ENCODE measurements at places on chromosomes 4 and X.

DNA sequence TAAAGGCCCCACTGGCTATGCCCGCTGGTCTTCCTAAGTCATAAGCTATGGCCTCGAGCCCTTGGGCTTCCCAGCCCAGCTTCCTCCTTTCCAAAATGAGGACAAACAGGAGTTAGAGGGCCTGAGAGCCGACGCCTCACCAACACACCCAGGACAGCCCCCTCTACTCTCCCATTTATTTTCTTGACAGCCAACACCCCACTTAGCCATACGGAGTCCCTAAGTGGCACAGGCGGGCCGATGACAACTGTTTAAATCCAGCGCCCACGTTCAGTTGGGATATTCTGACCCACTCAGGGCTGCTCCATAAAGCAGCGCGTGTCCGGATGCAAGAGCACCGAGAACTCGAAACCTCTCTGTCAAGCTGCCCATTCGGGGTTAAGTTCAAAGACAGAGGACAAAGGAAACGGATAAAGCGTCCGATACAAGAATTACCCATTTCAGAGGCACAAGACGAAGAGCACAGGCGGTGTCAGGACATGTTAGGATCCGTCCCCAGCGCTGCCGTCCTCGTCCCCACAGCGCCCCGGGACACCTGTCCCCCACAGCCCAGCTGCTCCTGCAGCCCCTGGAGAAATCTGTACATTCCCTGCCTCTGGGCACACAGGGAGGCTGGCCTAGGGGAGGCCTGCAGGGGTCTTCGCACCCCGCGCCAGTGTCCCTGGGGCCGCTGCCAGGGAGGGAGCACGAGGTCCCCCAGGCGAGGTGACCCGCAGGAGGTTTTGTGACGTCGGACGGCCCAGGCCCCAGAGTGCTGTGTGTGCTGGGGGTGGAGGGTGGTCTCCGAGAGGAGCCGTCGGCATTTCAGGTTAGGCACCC, 1.2 kb downstream of the PRKX start:
- DNase-seq, result no peak

DNA sequence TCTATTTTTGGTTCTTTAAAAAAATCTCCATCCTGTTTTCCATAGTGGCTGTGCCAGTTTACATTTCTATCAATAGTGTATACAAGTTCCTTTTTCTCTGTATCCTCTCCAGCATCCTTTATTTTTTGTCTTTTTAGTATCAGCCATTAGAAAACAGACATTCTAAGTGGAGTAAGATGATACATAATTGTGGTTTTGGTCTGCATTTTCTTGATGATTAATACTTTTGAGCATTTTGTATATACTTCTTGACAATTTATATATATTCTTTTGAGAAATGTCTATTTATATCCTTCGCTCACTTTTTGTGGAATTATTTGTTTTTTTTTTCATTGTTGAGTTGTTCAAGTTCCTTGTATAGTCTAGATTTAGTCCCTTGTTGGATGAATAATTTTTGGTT, 382.2 kb upstream of the SPOCK3 start:
- DNase-seq, result no peak

DNA sequence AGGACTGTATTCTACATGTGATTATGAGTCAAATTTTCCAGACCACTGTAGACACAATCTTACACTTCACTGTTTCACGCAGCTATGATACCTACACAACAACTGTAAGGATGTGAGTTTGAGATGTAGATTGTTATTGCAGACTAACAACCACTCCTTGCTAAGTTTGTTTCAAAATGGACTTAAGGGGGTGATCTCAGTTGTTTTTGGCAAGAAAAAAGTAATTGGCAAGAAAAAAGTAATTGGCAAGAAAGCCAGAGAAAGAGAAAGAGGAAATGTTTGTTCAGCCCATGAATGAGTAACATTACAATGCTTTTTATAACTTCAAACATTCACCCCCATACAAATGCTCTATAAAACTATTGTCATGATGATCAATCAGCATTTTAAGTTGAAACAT, 466.4 kb downstream of the DMD start:
- DNase-seq, result no peak

- DNase-seq, result no peak
Observed at GRCh38 chr4:79315891-79316290, 10.0 kb downstream of the NAA11 start.

DNA sequence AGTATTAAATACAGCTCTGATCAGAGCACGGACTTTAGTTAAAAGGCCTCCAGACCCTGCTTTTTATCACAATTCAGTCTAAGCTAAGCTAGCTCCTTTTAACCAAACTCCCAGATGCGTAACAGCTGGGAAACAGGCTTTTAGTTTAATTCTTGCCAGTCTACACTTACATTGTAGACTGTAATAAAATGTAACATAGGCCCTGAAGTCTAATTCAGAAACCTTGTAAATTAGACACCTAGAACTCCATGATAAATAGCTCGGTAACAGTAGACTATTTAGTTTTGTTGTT, 20.1 kb downstream of the FBXO8 start:
- no peak for DNase-seq

DNA sequence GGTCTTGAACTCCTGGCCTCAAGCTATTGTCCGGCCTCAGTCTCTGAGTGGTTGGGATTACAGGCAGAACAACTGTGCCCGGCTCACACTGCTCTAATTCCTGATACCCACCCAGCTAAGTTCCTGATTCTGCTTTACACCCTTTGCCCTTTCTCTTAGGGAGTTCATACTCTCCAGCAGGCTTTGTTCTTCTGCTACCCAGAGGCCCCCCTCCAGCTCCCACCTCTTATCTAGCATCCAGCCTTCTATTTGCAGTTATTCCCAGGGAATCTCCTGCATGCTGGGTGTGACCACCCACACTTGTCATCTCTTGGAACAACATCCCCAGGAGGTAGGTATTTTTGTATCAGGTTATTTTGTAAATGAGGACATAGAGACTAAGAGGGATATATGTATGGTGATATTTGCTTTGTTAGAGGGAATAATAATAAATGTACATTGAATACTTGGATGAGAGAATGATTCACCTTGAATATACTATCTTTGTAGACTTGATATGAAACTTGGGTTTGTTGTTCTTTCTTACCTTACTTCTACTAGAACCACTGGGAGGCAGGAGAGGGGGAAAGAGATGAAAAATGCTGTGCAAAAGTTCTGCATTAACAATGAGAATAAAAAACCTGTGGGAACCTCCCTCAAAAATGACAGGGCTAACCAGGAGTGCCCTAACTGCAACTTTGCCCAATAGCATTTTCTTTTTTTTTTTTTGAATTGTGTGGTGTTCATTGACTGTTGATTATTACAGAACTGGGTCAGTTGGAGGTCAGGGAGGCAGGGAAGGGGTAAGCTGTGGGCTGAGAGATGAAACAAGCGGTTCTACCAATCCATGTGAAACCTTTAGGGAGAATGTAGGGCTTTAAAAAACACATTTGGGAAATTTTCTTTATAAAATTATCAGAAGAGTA, 157.4 kb downstream of the SPRY1 start:
- DNase-seq, result no peak

- no peak for DNase-seq
Observed at GRCh38 chr4:124937993-124938392, 225.5 kb upstream of the ANKRD50 start.

DNA sequence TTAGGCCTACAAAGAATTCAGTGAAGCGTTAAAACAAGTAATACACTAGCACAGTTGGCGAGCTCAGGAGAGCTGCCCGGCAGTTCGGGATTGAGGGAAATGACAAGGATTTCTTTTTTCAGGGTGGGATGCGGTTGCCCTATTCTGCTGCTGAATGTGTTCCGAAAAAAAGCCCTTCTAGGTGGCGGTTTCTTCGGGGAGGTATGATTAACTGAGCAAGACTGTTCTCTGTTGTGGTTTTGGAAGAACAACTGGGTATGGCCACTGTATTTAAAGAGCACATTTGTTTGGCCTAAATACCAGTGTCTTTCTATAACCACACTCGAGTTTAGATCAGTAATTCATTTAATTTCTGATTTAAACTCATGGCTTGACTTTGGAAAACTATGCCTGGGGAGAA, 459.7 kb upstream of the FAT1 start:
- DNase-seq, result no peak

GRCh38 chr4:186775902-186776301, 52.2 kb upstream of the FAT1 start:
- DNase-seq, result no peak

- DNase-seq, result no peak
Observed at GRCh38 chr4:172725581-172725980, 443.0 kb upstream of the GALNT7 start.

DNA sequence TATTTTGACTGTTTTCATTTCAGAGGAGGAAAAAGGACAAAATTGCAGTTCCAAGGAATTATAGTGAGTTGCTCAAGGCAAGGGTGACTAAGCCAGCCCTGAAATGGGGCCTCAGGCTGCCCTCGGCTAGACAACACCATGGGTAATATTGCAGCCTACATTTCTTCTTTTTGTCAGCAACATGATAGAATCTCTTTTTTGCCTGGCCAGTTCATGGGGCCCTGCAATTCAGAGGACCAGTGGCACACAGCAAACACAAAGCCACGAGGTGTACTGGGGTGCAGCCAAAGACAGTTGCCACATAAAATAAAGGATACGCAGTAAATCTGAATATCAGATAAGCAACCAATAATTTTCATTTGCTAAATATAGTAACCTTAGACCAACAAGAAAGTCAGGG, 41.8 kb downstream of the RBM47 start:
- DNase-seq, result no peak

DNA sequence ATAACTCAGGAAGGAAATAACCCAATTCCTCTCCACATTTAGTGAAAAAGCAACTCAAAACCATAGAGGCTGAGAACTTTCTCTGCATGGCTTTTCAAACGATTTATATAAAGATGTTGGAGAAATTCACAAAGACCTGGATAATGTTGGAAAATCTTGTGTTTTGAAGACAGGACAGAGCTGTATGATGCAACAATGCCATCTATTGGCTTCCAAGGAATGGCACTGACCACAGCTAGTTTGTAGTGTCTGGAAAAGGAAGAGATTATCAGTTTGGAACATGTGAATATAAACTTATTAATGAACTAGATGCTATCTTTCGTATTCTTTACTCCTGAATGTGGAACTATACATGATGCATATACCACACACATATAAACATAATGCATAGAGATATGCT, 503.6 kb downstream of the IL1RAPL1 start:
- no peak for DNase-seq

DNA sequence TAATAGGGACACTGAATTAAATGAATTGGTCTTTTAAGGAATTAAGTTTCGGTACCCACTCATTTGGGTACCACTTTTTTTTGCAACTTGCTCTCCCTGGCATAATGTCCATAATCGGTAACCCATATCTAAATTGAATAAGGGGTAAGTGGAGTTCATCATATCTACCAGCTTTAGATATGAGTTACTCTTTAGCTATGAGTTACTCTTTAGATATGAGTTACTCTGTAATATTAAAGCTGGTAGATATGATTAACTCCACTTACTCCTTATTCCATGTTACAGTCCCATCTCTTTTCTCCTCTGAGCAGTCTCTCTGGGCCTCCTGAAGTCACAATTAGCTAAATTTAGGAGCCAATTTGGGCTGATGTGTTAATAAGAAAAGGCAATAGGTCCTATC, 85.7 kb downstream of the TEX13C start:
- DNase-seq, result no peak

- no peak for DNase-seq
Observed at GRCh38 chr4:152676052-152676854, 3.5 kb downstream of the TMEM154 start.

DNA sequence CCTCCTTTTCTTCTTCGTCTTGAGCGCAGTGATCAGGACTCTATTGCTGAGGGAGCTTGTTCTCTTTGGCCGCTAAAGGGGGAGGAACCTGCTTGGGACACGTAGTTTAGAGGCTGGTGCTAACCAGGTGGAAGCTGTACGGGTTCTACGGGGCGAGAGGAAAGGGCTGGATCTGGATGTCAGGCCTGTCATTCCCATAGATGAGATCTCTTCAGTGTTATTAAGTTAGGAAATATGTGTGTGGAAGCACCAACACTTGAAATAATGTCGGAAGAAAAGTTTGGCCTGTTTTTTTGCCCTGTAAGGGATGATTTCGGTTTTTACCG, 643 bp downstream of the SRP72 start:
- no peak for DNase-seq

DNA sequence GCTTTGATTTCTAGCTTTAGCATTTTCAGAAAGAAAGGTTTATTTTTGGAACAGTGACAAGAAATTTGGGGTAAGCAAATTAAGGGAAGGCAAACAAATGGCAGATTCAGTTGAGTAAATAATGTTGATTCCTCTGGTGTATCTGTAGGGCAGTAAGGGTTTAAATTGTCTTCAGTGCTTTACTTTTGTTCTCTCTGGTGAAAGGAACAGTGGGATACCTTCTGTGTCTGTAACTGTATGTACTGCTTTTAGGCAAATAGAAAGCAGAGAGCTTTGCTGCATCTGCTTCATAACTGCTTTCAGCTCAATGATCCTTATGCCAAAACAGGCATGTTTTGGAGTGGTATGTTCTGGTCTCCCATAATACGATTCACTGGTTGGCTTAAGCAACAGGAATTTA, 932.1 kb upstream of the SLIT2 start:
- no peak for DNase-seq

Data from stimulated activated CD8-positive, alpha-beta memory T cell treated with anti-CD3 and anti-CD28 coated beads, Interleukin-7, amount 100 ng/mL, for 1 hour (primary cell).